ENCODE measurements at places on chromosomes 13 and 19.
A peak's percentile ranks its signal among the peaks of the same experiment; 100 is the strongest.

DNA sequence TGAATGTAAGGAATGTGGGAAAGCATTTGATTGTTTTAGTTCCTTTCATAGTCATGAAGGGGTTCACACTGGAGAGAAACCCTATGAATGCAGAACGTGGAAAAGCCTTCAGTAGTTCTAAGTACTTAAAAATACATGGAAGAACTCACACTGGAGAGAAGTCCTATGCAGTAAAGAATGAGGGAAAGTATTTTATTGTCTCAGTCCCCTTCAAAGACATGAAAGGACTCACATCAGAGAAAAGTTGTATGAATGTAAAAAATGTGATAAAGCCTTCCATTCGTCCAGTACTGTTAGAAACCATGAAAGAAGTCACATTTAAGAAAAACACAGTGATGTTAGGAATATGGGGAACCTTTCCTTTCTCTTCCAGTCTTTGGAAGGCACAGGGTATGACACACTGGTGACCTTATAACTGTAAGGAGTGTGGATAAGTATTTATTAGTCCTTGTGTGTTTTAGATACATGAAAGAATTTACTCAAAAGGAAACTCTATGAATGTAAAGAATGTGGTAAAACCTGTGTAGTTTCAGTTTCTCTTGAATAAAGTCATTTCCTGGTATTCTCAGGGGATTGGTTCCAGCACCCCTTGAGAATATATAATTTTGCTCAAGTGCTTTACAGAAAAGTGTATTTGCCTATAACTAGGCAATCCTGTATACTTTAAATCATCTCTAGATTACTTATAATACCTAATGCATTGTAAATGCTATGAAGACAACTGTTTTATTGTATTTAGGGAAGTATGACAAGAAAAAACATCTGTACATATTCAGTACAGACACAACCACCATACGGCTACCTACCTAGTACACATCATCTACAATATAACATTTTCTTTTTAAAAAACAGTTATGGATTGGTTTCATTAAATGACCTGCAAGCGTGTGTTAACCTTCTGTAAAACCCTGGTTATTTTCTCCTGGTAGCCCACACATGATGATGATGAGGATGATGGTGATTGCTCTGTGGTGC is 52.8 kb downstream of the ZNF823 start:
- DNase-seq, result no peak

- DNase-seq, result no peak
Measured at GRCh38 chr13:89843621-89844020, 1503.9 kb upstream of the MIR17HG start.

DNA sequence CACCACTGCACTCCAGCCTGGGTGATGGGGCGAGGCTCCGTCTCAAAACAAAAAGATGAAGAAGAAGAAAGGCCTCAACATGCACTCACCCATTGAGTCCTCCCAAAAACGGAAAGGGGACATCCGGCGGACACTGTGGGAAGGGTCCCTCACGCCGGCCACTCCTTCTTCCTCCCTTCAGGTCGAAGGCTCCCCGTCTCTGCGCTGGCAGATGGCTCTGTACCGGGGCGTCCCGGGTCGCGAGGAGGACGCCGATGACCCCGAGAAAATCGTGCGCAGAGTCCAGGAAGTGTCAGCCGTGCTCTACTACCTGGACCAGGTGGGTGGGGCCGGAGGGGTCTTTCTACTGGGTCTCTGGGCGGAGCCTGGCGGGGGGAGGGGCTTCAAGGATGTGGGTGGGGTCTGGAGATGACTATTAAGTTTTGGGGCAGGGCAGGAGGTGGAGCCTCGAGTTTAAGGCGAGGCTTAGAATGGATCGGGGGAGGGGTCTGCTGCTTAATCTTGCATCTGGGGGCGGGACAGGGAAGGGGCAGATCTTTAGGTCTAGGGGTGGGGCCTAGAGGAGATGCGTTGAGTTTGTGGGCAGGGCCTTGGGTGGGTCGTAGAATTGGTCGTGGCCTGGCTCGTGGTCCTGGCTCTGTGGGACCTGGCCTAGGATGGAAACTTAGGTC is 90.2 kb downstream of the MAP4K1 start:
- DNase-seq, result no peak

GRCh38 chr19:16628984-16629691 is 1.1 kb upstream of the MED26 start:
- DNase-seq, result no peak

DNA sequence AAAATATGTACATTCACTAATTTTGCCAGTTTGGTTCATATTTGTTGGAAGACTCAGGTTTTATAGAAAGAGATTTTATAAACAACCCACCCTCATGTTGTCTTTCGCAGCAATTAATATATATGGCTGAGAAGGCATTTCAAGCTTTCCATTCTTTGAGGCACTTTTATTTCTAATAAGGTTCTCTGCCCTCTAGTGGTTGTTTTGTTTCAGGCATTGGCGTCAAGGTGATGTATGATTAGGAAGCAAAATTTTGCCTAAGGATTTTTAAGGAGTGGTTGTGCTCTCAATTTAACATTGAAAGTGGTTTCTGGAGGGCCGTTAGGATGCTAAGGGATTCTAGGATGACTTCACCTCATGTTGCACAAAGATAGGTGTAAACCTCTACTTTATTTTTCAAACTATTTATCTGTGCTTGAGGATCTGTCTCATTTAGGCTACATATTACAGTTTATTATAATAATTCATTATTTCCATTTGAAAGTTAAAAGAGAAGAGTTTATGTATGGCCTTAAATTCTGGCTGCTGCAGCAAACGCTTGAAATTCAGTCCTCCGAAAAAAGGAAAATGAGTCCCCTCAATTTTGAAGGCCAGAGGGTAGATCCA is 35.9 kb downstream of the OXGR1 start:
- DNase-seq, result peak; percentile 20

- no peak for DNase-seq
Measured at GRCh38 chr19:940591-941291, 14.9 kb downstream of the ARID3A start.

- no peak for DNase-seq
Measured at GRCh38 chr19:35348911-35349611, 1.4 kb downstream of the FFAR1 start.

- no peak for DNase-seq
Measured at GRCh38 chr19:32543115-32543900, 37.7 kb upstream of the PDCD5 start.

DNA sequence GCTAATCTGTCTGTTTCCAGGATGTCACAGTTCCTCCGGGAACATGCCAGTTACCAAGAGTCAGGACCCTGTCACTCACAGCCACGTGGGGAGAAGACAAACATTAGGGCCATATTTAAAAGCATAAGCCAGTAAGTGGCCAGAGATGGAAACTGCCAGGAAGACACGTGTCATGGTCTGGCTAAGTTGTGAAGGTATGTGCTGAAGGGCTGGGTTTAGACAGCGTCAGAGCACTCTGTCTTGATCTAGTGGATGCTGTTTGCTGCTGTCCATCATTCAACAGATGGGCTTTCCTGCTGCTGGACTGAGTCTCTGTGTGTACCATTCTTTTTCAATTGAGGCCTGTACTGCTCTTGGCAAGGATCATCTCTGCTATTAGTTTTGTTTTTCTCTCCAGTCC is 128.6 kb downstream of the HS6ST3 start:
- DNase-seq, result no peak

GRCh38 chr13:113298043-113298945 is 1.3 kb downstream of the LAMP1 start:
- DNase-seq, result no peak

DNA sequence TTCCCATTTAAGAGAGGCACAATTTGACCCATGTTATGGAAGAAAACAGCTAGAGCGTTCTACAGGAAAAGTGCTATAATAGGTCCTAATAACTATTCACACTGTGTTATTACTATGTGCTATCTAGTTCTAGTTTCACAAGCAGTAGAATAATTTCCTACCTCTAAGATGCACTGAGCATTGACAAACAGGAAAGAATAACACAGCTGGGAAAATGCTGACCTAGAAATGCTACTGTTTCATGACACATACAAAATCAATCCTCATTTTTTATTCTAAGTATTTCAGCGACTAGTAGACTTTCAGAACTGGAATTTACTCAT is 259.5 kb downstream of the ITGBL1 start:
- no peak for DNase-seq

DNA sequence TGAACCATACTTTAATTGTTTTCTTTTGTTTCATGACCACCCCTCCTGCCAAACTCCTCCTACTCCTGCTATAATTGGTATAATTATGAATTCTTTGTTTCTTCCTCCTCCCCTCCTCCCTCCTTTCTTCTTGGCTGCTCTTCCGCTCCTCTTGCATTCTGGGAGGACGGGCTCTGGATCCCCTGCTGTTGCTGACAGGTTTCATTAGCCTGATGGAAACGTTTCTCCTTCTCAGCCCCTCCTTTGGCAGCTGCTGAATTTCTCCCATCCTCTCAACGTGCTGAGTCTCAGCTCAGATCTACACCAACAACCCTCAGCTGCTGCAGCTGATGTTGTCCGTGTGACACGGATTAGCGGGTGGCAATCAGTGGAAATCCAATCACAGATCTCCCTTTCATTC is 97.1 kb upstream of the UBAC2 start:
- DNase-seq, result no peak

GRCh38 chr19:42512743-42513304 is 15.5 kb downstream of the CEACAM1 start:
- DNase-seq, result no peak

- no peak for DNase-seq
Measured at GRCh38 chr13:27079421-27079958, 92.1 kb downstream of the USP12 start.

DNA sequence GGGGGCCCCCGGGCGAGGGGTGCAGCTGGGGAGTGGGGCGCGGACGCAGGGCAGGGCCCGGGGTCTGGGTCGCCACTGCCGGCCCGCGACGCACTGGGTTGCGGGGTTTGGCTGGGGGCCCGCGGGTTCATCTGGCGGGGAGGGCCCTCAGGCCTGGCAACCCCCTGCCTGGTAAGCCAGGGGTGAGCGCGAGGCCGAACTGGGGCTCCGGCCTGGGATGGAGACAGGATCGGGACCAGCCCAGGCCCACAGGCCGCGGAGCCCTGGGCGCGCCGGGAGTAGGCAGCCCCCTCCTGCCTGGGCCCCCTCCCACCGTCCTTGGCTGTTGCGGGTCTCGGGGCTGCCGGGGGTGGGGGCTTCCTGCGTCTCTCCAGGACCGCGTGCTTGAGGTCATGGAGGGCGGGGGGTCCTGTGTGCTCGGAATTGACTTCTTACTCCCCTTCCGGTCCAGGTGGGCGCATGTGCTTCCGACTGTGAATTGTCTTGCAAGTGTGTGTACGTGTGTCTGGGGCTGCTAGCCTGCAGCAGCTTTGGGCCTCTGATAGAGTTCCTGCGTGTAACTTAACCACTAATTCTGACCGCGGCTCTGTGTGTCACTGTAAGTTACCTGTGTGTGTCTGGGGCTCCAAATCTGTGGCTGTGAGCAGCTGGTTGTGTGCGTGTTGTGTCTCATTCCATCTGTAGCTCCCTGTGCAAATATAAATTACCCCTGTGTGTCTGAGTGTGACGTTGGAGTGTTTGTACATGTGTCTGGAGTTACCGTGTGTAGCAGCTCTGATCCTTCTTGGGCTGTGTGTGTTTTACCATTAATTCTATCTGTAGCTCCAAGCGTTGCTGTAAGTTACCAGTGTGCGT is 751 bp downstream of the GRAMD1A start:
- peak; percentile 59 for DNase-seq

DNA sequence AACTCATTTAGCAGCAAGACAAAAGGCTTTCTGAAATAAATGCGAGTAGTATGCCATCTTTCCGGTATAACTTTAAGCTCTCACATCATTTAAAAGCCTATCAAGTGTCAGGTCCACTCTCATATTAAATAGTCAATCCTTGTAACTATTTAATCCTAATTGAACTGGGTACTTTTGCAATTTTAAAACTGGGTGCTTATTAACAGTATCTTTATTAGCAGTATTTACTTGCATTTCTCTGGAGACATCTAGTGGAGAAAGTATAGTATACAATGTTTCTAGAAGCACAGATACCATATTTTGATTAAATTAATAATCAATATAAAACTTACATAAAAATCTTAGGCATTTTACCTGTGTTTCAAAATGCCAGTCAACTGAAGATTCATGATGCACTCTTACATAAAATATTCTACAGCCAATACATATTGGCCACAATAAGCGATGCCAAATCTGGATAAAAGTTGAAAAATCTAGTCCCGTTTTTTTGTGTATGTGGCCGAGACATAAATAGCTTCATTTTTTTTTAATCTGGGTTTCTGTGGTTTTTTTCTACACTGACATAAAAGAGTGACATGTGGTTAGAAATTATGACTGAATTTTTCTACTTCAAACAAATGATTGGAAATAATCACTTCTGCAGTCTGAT is 4.3 kb upstream of the POSTN start:
- DNase-seq, result peak; percentile 5

DNA sequence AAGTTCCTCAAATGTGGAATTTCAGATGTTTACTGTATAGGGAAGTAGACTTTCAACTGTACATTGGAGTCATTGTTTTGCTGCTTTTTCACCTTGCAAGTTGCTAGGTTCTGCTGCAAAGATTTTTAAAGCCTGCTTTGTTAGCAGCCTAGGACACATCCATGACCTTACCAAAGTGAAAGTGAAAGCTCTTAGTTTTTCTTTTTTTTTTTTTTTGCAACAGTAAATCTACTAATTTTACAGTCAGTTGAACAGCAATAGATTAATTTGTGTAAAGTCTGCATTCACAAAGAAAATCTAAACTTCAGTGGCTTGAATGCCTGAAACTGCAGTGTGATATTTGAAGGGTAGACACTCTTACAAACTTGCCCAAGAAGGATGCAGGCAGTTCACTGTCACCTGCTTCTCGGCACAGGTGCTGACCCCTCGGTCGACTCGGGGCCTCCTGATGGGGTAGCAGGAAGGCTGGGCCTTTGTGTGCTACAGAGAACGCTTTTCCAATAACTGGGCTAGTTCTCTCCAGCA is 5.0 kb upstream of the MTIF3 start:
- DNase-seq, result no peak

GRCh38 chr19:7199613-7200533 is 94.3 kb downstream of the INSR start:
- peak; percentile 91 for DNase-seq

DNA sequence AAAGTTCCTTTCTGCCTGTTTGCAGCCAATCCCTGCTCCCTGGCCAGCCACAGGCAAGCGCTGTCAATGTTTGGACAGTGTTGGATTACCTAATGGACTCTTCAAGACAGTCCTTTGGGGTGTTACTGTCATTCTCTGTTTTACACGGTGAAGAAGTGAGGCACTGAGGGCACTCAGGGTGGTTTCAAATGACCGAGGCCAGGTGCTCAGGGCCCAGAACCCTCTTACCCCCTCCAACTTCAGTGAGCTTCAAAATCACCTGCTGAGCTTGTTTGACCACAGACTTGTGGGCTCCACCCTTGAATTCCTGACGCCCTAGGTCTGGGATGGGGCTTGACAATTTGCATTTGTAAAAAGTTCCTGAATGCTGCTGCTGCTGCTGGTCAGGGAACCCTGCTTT is 97.9 kb downstream of the GGACT start:
- DNase-seq, result no peak
